Esophagus muscularis mucosa (tissue), 4 donors: ENCODE measurements at places on chromosomes 5 and 9. TPM values are rescaled to one million over a fixed set of nuclear protein-coding genes. Genes with fewer than 3 reads are reported as not detected.

Gene SPATA31A3
- total RNA-seq = not detected

Gene SPINK13
- not detected for total RNA-seq

Gene SPINK4
- total RNA-seq = not detected

Gene C9orf72
- total RNA-seq = 12.1 TPM

Gene BTNL3
- total RNA-seq = 0.13 TPM

Gene LMNB1
- total RNA-seq = 3.2 TPM

Gene RGS3
- total RNA-seq = 37.3 TPM

Gene BHMT
- 0.83 TPM for total RNA-seq

Gene PRDM12
- total RNA-seq = not detected

Gene TRIM7
- total RNA-seq = 2.1 TPM

Gene C5orf34
- 0.42 TPM for total RNA-seq

Gene KIF27
- total RNA-seq = 5.4 TPM

Gene TGFBI
- total RNA-seq = 128 TPM

Gene ACTBL2
- not detected for total RNA-seq

Gene OR2K2
- total RNA-seq = not detected

Gene SNCAIP
- 0.83 TPM for total RNA-seq

Gene LRSAM1
- 14.1 TPM for total RNA-seq

Gene CBY3
- total RNA-seq = not detected

Gene SRD5A1
- total RNA-seq = 2.2 TPM

Gene APBA1
- total RNA-seq = 9.7 TPM

Gene IQGAP2
- 14.9 TPM for total RNA-seq

Gene CDKN2A
- total RNA-seq = 3.7 TPM

Gene TRPM6
- 0.52 TPM for total RNA-seq

Gene AFAP1L1
- 10.0 TPM for total RNA-seq

Gene GRIN1
- 0.50 TPM for total RNA-seq

Gene MARVELD2
- total RNA-seq = 0.86 TPM

Gene MSX2
- 2.1 TPM for total RNA-seq
